ENCODE measurements at places on chromosomes 1 and 21.

DNA sequence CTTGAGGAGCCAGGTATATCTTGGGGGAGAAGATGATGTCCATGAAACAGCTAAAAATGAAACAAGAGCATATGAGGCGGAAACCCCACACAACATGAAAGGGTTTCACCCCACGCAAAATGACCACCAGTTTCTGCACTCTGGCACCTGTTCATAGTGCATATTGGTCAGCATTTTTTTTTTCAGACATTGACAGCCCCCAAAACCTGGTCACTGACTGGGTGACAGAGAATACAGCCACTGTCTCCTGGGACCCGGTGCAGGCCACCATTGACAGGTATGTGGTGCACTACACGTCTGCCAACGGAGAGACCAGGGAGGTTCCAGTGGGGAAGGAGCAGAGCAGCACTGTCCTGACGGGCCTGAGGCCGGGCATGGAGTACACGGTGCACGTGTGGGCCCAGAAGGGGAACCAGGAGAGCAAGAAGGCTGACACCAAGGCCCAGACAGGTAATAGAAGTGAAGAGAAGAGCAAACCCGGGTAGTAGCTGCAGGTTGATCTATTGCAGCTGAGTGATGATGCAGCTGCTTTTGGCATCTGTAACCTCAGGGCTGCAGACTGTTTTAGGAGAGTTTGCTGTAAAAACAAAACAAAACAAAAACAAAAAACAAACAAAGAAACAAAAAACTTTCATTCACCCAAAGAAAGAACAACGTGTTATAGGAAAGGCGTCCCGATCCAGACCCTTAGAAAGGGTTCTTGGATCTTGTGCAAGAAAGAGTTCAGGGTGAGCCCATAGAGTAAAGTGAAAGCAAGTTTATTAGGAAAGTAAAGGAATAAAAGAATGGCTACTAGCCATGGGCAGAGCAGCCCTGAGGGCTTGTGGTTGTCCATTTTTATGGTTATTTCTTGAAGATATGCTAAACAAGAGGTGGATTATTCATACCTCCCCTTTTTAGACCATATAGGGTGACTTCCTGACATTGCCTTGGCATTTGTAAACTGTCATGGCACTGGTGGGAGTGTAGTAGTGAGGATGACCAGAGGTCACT lies 51.0 kb downstream of the TNN start:
- no peak for DNase-seq

DNA sequence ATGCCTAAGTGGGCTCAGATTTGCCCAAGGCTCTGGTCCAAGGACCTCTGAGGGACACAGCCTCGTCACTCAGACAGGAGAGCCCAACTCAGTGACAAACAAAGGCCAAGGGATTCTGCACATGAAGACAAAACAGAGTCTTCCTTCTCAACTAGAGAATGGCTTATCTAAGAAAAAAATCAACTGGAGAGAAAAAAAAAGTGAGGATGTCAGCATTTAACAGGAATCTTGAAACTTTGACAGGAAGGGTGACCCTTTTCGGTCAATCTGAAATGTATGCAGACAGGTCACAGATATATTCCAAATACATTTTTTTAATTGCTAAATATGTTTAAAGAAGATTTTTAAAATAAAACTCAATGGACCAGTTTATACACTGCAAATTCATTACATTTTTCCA lies 154.5 kb downstream of the ETS2 start:
- no peak for DNase-seq

DNA sequence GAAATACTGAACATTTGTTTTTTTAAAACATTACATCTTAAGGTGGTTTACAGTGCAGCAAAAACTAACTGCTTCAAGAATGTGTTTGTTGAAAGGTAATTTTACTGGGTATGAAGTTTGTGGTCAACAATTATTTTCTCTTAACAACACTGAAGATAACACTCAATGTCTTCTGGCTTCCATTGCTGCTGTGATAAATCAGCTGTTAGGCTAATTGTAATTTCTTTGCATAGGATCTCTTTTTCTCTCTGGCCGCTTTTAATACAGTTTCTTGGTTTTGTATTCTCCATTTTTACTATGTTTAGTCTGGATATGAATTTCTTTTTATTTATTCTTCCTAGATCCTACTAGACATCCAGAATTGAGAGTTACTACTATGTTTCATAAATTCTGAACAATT lies 44.9 kb downstream of the DOCK7 start:
- DNase-seq: no peak

DNA sequence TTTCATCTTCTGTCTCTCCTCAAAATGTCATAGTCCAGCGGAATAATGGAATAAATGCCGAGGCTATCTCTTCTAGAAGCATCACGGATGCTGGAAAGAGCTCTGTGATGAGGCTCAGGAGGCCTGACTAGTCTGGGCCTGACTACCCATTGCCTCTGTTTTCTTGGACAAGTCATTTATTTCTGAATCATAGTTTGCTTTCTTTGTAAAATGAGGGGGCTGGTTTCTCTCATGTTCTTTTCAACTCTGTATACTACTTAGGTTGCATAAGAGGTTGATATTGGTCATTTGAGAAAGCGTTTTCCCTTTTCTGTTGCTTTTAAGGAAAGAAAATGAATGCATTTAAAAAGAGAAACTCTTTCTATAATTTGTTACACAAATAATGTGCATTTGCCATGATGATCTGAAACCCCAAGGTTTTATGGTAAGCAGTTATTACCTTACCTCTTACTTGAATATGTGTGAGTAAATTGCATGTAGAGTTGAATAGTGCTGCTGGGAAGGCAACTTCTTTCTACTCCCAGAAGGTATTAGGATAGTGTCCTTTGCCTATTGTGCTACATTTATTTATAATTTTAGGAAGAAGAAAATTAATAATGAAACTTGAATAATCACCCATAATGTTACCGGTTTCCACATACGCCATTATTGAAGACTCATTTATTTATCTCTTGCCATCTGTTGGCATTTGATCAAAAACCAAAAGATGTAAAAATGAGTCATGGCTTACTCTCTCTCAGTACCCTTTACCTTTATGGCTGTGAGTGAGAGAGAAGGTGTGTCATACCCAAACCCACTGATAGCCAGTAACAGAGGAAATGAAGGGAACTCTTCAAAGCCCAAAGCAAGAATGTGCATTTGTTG lies 179.1 kb downstream of the FASLG start:
- DNase-seq: no peak

- DNase-seq: no peak
Measured at GRCh38 chr1:28965271-28965870, 51.0 kb downstream of the EPB41 start.

Measured in activated T-cell treated with anti-CD3 and anti-CD28 coated beads, Interleukin-2, amount 50 U/mL, for 1 hour (primary cell).